Activated effector memory CD4-positive, alpha-beta T cell treated with Interleukin-2 at 50 U/mL for 16 hours (primary cell): ENCODE measurements at places on chromosomes 2 and 18.

DNA sequence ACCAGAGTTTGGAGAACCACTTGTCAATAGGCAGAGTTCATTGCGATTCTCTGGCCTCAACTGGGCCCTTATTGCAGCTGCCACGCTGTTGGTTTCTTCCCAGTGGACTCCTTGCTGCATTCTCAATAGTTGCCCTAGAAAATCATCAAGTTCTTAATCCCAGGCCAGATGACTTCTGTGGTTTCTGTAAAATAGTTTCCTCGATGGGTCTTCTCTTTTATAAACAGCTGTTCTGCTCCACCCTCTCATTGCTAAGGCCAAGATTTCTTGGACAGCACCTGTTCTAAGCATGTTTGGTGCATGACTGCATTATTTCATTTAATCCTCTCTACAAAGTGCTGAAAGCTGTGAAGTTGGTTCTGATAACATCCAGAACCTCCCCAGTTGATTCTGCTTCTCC is 131.0 kb downstream of the BCL2L11 start:
- no peak for DNase-seq

GRCh38 chr2:164595031-164595430 is 26.3 kb downstream of the GRB14 start:
- no peak for DNase-seq

- no peak for DNase-seq
Observed at GRCh38 chr2:28546242-28546641, 50.4 kb downstream of the PLB1 start.

- DNase-seq, result no peak
Observed at GRCh38 chr2:1975060-1975459, 230.7 kb upstream of the PXDN start.
